ENCODE measurements at places on chromosomes 12 and 14.

DNA sequence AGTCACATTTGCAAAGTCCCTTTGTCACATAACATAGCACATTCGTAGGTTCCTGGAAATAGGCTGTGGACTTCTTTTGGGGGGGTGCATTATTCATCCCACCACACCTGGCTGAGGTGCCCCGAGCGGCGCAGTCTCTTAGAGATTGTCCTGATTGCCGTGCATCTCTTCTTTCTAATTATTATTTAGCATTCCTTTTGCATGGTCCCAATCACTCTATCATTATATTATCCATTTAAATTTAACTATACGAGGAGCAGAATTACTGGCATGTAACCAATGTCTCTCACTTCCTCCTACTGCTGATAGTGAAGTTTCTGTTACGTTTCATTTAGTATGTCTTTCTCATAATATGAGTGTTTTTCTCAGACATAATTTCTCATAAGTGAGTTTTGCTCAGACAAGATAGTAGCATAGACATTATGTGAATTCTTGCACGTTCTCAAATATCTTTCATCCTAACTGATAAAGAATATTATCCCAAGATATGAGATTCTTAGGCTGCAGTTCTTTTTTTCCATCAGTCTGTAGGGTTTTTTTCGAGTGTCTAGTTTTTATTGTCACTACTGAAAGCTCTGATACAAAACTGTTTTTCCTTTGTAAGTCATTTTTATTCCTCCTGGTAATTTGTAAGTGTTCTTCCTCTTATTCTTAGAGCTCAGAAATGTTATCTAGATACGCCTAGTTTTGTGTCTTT, 444.3 kb downstream of the NELL2 start:
- no peak for DNase-seq

DNA sequence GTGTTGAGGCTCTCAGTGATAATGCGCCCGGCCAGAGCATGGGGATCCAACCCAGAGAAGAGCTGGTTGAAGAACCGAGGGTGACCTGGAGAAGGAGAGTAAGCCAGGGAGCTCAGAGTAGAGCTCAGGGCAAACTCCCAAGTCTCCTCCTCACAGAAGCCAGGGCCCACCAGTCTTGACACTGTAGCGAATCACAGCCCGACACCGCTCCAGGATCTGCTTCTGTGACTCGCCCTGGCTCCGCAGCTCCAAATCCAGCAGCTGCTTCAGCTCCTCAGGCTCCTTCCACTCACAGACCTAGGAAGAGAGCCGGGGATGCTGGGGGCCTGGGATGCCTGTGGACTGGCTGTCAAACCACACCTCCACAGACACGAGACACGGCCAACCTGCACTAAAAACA, 8.2 kb upstream of the ZNF740 start:
- DNase-seq = no peak

DNA sequence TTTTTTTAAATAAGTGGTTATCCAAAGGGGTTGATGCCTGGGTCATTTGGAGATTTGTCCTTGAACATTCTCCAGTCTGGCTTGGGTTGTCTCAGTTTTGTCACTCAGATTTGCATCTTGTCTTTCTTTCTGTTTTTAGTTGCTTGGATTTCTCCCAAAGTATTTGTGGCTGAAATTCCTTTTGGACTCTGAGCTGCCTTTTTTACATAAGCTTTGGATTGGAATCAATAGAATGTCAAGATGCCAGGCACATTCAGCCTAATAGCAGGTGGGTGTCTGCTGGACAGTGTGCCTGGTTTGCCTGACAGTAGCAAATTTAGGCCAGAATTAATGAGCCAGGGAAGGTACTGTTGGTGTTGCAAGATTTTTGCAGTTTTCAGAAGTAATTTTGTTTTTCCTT, 50.0 kb downstream of the FLRT2 start:
- DNase-seq = no peak

GRCh38 chr14:59148334-59148900, 40.0 kb upstream of the DAAM1 start:
- DNase-seq = no peak

GRCh38 chr12:40802656-40803055, 110.4 kb downstream of the CNTN1 start:
- no peak for DNase-seq

- DNase-seq = no peak
Measured at GRCh38 chr14:103225476-103225875, 102.2 kb downstream of the TNFAIP2 start.

- DNase-seq = no peak
Measured at GRCh38 chr14:71538288-71538687, 393.9 kb upstream of the RGS6 start.

GRCh38 chr12:76820888-76821482, 57.1 kb downstream of the ZDHHC17 start:
- DNase-seq = no peak

DNA sequence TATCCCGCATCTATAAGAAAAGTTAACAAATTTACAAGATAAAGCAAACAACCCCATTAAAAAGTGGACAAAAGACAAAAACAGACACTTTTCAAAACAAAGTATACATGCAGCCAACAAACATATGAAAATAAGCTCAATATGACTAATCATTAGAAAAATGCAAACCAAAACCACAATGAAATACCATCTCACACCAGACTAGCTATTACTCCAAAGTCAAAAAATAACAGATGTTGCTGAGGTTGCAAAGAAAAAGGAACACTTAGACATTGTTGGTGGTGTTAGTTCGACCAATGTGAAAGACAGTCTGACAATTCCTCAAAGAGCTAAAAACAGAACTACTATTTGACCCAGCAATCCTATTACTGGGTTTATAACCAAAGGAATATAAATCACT, 968.6 kb upstream of the USP15 start:
- DNase-seq = no peak

- no peak for DNase-seq
Measured at GRCh38 chr14:27688841-27689444, 1077.6 kb upstream of the FOXG1 start.

- DNase-seq = no peak
Measured at GRCh38 chr12:127548123-127548553, 718.8 kb upstream of the TMEM132C start.

DNA sequence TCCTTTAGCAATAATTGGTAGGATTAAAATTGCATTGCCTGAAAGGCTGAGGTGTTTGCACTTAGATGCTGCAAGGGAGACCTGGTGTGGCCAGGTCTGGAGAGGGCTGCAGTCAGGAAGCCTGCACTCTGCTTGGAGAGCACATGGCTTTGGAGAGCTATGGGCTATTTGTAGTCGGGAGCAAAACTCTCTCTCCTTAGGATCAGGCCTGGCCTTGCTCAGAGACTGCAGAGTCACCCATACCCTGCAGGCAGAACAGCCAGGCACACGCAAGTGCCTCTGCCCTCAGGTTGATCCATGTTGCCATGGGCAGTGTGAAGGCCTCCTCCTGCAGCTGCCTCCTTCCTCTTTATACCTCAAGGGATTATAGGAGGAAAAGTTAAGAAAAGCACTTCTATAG, 26.8 kb downstream of the CKB start:
- no peak for DNase-seq

GRCh38 chr14:63893701-63894458, 41.1 kb downstream of the SYNE2 start:
- no peak for DNase-seq

- no peak for DNase-seq
Measured at GRCh38 chr12:97666263-97666662, 203.7 kb downstream of the RMST start.

GRCh38 chr12:109775172-109775881, 57.9 kb downstream of the TRPV4 start:
- DNase-seq = peak; percentile 52

- DNase-seq = no peak
Measured at GRCh38 chr14:75268633-75269550, 9.7 kb upstream of the FOS start.

All from activated effector memory CD4-positive, alpha-beta T cell treated with Interleukin-2 at 50 U/mL for 16 hours (primary cell).